ENCODE measurements at places on chromosomes 16 and 17.

GRCh38 chr17:31537565-31538011, 146.1 kb downstream of the RAB11FIP4 start:
- no peak for DNase-seq

GRCh38 chr17:4235372-4236279, 28.2 kb downstream of the ANKFY1 start:
- no peak for DNase-seq

- no peak for DNase-seq
These were observed 799.0 kb downstream of the KCNJ2 start for GRCh38 chr17:70968302-70968701.

- no peak for DNase-seq
These were observed 132.7 kb downstream of the FTO start for GRCh38 chr16:53836680-53837079.

- DNase-seq, result no peak
These were observed 9.7 kb downstream of the VASN start for GRCh38 chr16:4381072-4381934.

- DNase-seq, result peak; percentile 37
These were observed 62.9 kb downstream of the SMURF2 start for GRCh38 chr17:64599187-64599676.

GRCh38 chr17:14297161-14297851, 3.6 kb upstream of the HS3ST3B1 start:
- DNase-seq, result no peak

DNA sequence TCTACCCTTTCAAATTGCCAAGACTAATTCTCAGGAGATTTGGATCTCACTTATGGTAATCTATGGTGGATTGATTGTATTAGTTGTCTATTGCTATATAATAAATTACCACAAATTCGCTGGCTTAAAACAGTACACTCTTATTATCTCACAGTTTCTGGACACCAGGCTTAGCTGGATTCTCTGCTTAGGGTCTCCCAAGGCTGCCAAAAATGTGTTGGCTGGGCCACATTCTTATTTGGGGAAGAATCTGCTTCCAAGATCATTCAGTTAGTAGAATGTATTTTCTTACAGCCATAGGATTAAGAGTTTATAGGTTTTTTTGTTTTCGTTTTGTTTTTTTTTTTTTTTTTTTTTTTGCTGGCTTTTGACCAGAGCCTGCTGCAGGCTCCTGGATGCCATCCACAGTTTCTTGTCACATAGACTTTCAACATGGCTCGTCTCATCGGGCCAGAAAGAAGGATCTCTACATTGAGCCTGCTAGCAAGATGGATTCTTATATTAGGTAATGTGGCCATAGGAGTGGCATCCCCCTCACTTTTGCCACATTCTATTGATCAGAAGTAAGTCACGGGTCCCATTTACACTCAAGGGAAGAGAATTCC, 415.3 kb downstream of the KIF2B start:
- DNase-seq, result no peak

- DNase-seq, result no peak
These were observed 275.9 kb downstream of the C16orf95 start for GRCh38 chr16:87041286-87041685.

DNA sequence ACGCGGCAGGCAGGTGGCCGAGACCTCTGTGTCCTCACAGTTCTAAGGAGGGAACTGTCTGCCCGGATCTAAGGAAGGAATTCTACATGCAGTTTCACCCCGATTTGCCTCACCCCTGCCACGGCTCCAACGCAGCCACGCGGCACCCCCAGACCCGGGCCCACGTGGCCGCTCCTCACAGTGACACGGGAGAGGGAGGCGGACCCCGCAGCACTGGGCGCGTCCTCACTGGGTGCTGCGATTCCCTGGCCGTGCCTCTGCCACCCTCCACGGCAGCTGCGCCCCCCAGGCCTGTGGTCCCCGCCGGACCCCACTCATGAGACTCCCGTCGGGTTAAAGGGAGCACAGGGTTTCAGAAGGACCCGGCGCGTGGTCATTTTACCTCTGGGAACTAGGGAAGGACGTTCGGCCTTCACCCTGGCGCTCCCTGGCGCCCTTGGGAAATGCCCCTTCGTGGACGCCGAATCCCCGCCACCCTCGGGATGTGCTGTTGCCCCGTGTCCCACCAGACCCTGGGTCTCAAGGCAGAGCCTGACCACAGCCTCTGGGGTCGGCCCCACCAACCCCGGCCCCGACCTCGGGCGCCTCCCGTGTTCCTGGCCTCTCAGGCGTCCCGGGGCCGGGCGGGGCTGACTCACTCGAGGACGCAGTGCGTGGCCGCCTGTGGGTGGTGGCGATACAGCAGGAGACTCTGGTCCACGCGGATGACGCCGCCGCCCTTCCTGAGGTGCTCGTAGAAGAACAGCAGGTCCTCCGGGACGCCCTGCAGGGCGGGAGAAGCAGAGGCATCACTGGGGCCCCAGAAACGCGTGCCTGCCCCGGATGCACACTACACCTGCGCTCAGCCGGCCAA, 118.8 kb upstream of the METRNL start:
- no peak for DNase-seq

DNA sequence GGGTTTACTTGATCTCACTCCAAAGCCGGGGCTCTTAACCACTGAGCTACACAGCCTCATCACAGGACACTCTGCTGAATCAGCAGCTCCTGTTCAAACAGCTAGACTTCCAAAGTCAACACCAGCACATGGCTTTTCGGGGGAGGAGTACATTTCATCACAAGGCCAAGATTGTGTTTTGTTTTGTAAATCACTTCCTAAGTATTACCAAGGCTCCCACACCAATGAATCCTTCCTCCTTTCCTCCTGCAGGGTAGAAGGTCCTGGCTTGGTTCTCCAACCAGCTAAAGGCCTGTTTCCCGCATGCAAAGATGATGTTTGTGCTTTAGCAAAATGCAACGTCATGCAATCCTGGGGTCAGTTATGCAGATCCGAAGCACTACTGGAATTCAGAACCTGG, 152.5 kb downstream of the XYLT1 start:
- no peak for DNase-seq

- no peak for DNase-seq
These were observed 44.0 kb downstream of the MYH3 start for GRCh38 chr17:10612957-10613744.

GRCh38 chr16:3148256-3149192, 13.7 kb downstream of the ZNF213 start:
- no peak for DNase-seq

DNA sequence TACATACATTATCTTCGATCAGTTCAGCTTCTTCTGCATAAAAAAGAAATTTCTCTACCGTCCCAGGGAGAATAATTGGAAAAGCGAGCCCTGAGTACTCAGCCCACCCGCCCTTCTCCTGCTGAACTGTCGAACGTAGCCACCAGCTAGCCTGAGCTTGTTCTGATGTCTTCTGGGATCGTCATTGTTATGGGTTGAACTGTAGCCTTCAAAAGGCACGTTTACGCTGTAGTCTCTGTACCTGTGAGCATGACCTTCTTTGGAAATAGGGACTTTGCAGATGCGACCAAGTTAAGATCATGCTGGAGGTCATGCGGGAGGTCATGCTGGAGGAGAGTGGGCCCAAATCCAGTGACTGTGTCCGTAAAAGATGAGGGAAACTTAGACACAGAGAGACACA, 86.2 kb downstream of the CMIP start:
- DNase-seq, result no peak

DNA sequence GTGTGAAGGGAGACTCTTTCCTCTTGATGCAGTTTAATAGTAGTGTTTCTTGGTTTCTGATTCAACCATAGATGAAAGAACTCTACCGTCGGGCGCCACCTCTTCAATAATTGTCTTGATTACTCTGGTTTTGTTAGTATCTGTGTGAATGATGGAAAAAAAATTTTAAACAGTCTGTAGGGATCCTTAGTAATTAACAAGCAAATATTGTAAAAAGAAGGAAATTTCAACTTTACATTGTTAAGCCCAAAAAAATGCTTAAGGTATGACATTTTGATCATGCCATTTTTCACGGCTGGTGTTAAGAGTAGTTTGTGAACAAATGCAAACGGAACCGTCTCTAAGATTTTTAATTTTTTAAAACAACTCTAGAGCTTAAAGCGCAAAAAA, 4.1 kb downstream of the KRT10 start:
- DNase-seq, result no peak

DNA sequence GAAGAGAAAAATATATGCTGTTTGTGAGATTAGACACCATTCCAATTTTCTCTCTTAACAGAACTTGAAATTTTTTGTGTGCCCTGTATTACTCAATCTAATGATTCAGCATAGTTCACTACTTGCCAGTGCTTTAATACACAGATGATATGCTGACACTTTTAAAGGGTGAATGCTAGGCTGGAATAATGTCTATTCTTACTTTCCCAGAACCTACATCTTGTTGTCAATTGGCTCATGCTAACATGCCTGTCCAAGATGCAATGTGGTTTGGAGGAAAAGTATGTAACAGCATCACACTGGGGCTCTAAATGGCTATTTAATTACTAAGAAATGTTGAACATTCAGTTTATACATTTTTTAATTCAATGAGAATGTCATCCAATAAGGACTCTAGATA, 7.6 kb upstream of the MAP2K6 start:
- no peak for DNase-seq

DNA sequence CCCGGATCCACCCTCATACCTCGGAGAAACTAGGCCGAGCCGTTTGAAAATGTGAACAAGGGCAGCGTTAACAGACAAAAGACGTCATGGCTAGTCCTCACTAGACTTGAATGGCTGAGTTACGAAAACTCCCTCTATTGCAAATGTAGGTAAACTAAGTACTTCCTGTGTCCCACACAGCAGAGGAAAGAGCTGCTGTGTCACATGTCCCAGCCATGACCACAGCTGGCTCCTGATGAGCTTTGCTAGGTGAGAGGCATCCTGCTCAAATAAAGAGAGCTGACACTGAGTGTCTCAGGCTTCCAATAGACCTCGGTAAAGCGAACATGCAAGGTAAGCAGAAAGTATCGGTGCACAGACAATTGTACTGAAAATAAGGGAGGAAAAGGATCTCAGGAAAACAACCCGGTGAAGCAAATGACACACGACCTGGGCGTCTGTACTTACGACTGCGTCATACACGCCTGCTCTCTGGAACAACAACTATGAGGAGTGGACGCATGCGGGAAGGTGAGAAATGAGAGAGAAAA, 26.0 kb downstream of the TMEM204 start:
- no peak for DNase-seq

DNA sequence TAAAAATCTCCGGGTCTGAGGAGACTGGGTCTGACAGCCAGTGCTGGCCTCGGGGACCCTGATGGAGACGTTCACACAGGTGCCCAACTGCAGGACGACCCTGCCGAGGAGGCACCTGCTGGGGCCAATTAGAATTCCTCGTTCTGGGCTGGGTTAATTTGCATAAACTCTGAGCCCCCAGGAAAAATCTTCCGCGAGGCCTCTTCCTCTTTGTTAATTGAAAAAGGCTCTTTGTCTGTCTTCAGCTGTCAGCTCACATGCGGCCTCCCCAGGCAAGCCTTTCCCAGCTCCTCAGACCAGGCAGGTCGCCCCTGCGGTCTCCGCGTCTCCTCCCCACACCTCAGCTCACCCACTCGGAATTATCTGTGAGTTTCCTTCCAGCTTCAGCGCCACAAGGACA, 400.2 kb downstream of the SEC14L1 start:
- DNase-seq, result no peak

DNA sequence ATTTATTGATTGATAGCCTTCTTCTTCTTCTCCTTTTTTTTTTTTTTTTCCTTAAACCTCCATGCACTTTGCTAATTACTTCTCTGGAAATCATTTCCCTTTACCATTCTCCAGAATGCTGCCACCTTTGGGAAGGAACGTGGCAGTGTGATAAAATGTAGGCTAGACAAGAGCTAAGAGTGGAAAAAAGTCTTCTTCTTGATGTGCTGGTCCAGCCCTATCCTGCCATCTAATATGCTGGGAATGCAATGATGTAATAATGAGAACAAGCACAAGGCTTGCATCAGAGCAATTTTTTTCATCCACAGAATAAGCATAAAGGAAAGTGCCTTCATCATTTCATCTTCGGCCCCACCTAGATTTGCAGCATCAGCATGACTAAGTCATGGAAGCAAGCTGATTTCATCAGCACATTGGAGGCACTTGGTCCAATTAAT, 128.7 kb upstream of the ZFHX3 start:
- no peak for DNase-seq

DNA sequence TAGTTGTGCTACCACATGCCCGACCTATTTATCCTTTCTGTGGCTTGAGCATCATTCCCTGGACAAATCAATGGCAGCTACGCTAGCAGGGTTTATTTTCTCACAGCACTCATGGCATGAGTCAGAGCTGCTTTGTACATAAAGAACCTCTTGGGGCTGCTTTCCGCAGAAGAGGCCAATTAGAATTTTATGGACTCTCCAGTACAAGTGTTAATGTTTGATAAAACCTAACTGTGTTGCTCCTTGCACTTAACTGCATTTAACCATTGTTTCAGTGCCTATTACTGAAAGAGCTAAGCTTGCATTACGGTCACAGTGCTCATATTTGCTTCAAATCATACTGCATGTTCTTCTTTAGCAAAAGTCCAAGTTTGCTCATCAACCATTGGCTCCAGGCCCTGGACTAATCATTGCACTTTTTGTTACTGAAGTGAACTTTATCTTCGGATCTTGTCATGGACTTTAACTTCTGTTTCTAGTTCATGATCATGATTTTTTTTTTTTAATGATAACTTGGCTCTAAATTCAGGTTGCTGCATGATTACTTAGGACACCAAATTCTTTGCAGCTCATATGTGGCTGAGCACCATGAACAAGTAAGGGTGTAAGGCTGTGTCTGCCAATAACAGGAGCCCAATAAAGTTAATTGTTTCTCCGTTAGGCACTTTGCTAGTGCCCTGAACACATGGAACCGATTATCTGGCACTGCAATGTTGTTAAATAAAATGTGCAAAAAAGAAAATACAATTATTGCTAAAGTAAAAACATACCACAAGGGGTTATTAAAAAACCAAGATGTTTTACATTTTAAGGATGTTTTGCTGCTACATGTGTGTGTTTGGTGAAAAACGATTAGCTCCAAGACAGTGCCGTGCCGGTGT, 492.2 kb downstream of the KCNJ2 start:
- no peak for DNase-seq

DNA sequence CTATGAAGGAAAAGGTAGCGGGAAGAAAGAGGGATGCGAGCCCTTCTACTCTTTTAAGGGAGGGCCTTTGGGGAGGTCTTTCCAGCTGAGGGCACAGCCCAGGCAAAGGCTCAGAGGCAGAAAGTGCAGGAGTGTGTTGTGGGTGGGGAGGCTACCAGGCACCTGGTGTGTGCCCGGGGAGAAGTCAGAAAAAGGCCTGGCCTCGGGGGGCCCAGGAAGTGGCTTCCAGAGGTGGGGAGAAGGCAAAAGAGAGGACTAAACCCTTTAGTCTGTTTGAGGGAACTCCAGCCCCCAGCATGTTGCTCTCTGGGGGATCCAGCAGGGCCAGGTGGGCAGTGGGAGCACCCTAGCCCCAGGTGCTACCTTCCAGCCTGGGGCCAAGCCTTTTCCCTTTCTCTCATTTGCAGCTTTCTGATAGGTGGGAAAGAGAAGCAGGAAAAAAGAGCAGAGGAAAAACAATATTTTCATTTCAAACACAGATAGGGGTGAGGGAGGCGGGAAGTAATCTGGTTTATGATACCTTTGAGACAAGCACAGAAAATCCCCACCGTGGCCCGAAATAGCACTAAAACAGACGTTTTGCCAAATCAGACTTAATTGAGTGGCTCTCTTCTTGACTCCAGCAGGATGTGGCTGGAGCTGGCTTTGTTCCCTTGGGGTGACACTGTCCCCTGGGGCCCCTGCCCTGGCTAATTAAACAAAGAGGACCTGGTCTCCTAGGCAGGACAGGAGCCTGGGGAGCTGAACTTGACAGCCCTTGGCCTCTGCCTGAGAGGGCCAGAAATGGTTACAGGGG, 10.4 kb downstream of the RAI1 start:
- DNase-seq, result no peak

Measured in T-helper 9 cell (primary cell).